Adipocyte (in vitro differentiated cells): ENCODE measurements at places on chromosomes 12 and 14.

DNA sequence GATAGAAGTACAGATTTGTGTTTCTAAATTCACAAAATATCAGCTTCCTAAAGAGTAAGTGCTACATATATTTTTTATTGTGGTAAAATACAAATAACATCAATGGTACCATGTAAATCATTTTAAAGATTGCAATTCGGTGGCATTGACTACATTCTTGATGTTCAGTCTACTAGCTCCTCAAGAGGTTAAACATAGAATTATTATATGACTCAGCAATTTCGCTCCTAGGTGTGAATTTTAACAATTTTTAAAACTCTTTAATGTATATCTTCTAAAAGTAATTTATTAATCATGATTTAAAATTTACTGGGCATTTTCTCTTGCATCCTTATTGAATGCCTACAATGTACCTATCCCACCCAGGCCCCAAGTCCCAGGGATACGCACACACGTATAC is 29.8 kb upstream of the OAS1 start:
- DNase-seq, result no peak

DNA sequence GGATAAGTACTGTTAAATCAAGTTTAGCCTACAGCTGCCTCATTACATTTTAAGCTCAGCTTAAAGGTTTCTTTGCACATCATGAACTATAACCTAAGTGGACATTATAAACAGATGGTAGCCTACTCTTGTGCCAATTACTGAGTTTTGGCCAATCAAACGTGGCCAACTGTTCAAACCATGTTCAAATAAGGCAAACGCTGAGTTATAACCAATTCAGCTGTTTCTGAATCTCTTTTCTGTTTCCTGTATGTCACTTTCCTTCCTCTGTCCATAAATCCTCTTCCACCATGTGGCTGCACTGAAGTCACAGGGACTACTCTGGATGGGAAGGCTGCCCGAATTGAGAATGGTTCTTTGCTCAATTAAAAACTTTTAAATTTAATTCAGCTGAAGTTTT is 98.4 kb downstream of the BCAT1 start:
- DNase-seq, result no peak

GRCh38 chr14:63972323-63972932 is 119.6 kb downstream of the SYNE2 start:
- DNase-seq, result no peak

DNA sequence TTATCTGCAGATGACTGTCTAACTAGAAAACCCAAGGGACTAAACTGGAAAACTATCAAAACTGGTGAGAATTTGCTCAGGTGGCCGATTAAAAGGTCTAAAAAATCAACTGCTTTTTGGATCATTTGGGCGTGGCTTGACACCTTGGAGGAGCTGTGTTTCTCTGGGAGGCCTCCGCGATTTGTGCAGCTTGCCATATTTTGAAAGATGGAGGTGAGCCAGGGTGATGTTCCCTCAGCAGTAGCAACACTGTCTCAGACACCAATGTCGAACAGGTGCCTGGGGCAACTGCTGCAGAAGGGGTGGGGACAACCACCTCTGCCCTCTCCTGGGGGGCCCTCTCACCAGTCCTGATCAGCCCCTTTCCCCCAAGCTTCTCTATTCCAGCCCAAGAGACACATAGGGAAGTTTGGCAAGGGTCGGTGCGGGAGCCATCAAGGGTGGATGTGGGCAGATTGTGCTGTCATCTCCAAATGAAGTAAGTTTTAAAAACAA is 3.8 kb downstream of the CCDC177 start:
- DNase-seq, result no peak

DNA sequence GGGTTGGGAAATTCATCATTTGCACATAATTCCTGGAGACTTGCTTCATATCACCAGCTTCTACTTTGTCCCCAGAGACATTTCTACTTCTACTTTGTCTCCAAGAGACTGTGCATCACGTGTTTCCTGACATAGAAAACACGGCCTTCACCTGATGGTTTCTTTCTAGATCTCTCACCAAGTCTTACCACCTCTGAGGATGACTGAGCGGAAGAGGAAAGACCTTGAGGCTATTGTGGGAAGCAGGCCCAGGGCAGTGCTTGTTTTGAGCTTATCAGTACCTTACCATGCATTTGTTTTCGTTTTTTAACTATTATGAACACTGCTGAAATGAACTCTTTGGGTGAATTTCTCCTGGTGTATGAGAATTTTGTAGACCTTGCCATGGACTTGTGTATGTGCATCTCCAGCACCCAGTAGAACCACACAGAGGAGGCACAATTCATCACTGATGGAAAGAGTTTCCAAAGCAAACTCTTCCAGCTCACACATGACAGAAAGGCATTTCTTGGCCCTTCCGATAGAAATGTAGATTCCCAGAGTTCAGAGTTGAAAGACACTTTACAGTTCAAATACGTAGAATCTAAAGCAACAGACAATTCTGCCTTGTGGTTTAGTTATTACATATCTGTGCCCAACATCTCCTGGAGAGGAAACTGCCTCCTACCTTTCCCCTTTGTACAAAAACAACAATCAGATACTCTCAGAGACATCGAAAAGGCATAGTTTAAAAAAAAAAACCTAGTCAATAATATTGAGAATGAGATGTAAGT is 434.7 kb downstream of the FUT8 start:
- no peak for DNase-seq

DNA sequence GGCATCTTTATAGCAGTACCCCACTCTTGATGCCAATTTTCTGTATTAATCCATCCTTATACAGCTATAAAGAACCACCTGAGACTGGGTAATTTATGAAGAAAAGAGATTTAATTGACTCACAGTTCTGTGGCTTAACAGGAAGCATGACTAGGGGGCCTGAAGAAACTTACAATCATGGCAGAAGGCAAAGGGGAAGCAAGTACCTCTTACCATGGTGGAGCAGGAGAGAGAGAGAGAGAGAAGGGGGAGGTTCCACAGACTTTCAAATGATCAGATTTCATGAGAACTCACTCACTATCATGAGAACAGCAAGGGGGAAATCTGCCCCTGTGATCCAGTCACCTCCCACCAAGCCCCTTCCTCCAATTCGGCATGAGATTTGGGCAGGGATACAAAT is 84.4 kb downstream of the SLC24A4 start:
- no peak for DNase-seq

- no peak for DNase-seq
Measured at GRCh38 chr14:94641632-94641955, 29.4 kb downstream of the SERPINA3 start.

GRCh38 chr14:102539544-102540314 is 30.2 kb upstream of the ANKRD9 start:
- peak; percentile 31 for DNase-seq

GRCh38 chr12:96846293-96846692 is 60.8 kb upstream of the NEDD1 start:
- peak; percentile 1 for DNase-seq

DNA sequence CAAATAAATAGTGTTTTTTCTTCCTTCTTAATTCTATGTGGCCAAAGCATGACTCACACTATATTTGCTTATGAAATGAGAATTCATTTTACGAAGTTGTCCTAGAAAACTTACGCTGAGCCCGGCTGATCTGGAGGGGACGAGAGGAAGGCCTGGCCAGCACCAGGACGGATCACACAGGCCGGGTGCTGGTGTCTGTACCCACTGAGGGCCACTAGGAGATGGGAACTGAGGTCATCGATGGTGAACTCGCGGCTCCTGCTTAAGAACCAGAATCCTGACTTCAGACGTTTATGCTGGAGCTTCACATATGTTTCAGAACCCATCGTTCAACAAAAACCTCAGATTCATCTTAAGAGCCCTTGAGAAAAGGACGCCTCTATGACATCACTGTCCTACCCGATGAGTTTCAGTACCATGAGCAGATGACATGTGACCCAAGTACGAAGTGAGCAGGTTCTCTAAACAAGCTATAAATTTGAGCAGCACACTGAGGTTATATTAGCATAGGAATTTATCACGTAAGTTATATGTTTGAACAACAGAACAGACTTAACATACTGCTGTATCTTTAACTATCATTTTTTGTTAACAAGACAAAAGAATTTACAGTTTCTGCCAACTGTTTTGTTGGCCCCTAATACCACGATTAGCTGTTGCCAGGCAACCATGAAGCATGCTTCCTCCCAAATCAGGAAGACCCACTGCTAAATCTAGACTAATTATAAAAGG is 111.9 kb downstream of the FOXN3 start:
- DNase-seq, result peak; percentile 58

DNA sequence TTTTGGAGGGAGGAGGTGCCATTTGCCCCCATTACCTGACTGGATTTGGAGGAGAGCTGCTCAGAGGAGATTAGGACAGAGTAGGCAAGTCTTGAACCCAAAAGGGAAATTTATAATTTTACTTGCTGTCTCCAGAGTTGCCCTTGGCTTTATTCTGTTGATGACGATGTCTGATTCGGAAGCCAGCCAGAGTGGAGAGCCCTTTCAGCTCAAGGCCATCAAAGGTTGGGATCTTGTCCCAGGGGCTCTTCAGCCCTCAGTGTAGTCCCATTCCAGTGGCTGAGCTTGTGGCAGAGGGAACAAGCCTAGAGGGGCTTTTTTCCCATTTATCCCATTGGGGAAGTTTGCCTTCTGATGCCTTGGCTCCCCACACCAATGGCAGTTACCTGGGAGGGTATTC is 71.8 kb downstream of the HSD17B6 start:
- no peak for DNase-seq

DNA sequence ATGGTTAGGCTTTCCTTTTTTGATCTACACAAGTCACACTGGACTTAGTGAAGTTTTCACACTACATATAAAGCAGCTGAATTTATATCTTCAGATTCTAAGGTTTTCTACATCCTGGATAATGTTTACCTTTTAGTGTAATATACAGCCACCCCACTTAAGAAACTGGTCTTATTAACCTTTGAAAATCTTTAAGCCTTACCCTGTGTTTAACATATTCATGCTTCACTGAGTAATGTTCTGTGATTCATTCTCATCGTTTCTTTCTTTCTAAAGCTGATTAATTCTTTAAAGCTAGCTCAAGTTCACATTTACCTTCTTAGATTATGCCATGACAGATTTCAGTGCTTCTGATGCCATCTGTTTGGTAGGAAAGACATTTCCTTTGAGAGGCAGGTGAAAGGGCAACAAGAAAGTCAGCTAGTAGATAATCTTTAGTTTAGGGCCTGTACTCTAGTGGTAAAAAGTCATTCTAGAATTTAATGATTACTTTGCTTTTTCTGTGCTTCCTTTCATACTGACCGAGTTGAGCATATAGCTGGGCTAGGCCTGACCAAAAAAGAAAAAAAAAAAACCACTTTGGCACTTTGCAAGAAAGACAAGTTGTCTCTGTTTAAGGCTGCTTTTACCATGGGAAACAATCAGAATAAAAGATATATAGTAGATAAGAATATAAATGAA is 690.9 kb upstream of the FBXO33 start:
- DNase-seq, result no peak

DNA sequence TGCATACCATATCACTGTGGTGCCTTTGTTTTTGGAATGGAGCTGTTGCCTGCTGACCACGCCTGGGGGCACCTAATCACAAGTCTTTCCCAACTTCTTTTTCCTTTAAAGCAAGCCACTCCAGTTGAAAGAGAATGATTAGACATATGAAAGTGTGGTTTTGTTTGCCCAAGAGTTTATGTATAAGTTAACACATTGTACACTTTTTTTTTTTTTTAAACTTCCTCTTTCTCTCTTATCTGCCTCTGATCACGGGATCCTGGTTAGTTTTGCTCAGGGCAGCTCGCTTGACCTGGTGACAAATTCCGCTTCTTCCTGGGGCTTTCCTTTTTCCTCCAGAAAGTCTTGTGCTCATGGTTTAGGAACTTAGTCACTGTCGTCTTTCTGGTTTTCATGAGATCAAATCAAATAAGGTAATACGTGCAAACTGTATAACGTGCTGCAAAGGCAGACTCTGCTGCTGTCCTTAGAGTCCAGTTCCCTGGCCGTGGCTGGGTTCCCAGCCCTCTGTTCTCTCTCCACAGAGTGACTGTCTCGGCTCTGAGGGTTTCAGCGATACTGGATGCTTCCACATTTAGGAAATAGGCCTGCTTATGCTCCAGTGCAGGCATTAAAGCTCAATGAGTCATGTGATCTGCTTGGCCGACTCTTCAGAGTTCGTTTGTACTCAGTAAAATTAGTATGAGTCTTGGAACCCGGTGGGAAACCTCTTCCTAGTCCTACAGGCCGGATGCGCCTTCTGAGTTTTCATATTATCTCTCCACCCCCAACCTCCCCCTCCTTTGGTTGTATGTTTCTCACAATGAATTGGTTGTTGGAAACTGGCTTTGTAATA is 15.2 kb downstream of the RASSF3 start:
- peak; percentile 83 for DNase-seq

DNA sequence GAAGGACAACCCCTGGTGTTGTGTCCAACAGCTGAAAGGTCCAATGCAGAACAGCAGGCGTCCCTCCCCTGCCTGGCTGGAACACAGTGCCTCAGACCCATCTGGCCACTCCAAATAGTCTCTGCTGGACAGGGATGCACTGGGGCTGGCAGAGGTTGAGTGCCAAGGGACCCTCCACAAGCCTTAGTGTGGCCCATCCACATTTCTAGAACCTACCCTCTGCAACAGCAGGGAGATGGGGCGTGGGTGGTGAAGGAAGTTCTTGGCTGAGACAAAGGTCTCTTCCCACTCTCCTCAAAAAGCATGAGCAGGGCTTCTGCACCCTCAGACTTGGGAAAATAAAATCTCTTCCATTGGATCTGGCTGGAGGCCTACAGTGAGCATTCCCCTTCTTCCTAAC is 36.5 kb downstream of the LTBP2 start:
- no peak for DNase-seq

DNA sequence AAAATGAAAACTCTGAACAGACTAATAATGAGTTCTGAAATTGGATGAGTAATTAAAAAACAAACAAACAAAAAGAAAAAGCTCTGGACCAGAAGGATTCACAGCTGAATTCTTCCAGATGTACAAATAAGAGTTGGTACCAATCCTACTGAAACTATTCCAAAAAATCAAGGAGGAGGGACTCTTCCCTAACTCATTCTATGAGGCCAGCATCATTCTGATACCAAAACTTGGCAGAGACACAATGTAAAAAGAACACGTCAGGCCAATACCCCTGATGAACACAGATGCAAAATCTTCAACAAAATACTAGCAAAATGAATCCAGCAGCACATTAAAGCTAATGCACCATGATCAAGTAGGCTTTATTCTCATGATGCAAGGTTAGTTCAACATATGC is 183.9 kb upstream of the CNOT2 start:
- peak; percentile 22 for DNase-seq

- DNase-seq, result no peak
Measured at GRCh38 chr12:4789776-4790175, 69.6 kb downstream of the GALNT8 start.

GRCh38 chr12:2833810-2834209 is 1.0 kb downstream of the NRIP2 start:
- DNase-seq, result no peak

DNA sequence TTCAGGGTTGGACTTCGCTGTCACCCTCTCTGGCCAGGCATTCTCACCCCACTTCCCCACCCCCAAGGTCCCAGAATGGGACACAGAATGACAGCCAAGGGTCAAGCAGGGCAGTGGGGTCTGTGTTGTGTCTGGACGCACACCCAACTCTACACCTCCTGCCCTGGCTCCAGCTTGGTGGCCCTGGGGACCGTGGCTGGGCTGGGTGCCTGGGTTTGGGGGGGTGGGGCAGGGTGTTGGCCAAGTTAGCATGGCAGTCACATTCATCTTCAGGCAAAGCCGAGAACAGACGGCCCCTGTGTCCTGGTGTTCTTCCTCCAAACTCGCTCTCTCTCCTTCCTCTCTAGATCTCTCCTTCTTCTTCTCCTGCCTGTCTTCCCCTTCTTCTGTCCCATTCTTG is 5.6 kb downstream of the LRP1 start:
- peak; percentile 38 for DNase-seq

GRCh38 chr12:111295176-111295575 is 73.7 kb downstream of the PHETA1 start:
- DNase-seq, result no peak

GRCh38 chr12:32360956-32361355 is 38.4 kb upstream of the FGD4 start:
- DNase-seq, result no peak
